Activated CD4-positive, alpha-beta T cell treated with anti-CD3 and anti-CD28 coated beads for 4 hours (primary cell): ENCODE measurements at places on chromosomes 6 and 20.

GRCh38 chr20:57000441-57000968, 265.9 kb downstream of the BMP7 start:
- no peak for DNase-seq

DNA sequence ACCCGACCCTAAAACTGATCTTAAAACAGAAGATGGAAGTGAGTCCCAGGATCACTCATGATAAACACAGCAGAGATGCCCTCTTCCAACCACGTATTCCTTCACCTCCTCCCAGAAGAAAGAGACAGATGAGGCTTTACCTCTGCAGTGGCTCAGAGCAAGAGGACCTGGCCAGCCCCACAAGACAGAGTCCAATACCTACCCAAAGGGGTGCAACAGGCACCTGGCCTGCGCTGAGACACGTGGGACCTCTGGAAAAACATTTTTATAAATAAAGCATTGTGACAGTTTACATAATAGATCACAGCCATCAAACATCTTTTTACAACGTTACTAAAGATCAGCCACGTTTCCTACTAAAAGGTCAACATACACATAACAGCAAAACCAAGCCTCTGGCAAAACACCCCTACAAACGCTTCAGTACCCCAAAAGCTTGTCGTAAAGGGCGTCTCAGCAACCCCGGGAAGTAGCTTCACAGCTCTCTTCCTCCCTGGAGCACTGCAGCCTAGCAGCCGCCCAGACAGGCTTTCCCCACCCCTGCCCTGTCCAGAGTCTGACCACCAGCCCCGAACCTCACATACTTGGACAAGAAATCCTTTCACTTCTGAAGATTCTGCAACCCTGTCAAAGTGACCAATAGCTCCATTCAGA, 2.9 kb downstream of the TAF4 start:
- no peak for DNase-seq

DNA sequence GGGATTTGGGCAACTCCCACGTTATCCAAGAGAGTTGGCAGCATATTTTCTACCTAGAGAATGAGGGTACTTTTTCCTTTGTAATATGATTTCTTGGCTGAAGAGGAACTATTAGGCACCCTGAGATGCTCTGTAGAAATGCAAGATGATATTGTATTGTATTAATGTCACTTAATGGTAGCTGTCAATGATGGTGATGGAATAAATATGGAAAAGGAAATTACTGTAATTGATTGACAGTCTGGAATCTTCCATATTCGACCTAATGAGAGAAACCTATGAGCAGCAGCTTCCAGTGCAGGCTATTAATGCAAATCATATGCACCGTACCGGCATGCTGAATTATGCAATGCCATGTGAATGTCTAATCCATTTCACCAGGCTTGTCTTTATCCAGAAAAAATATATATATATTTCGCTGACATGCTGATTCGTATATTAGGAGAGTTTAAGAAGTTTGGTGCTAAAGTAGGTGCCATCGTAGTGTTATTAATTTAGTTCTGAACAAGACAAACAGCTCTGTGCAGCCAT, 494.2 kb upstream of the JARID2 start:
- no peak for DNase-seq

DNA sequence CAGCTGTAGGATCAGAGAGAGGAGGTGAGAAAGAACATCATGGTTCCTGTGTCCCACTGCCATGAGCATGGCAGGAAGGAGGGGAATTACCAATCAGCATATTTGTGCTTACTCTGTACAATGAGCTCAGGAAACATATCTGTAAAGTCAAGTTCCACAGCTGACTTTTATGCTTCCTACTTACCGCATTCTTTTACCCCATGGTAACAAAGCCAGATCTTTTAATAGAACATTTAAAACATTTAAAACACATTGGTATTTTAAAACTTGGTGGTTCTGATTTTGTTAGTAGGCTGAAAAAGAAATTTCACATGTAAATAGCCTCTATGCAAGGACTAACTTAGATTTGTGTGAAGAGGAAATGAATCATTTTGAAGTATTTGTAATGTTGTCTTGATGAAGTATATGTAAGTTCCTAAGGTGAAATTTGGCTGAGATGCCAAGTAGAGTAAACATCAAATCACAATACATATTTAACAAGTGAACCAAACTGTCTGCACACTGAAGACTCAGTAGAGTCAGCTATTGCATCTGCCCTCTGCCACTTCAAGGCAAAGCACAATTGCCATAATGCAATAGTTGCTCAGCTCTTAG, 114.7 kb downstream of the GJA10 start:
- DNase-seq: no peak

GRCh38 chr20:57701090-57701489, 8.7 kb downstream of the PMEPA1 start:
- DNase-seq: no peak

DNA sequence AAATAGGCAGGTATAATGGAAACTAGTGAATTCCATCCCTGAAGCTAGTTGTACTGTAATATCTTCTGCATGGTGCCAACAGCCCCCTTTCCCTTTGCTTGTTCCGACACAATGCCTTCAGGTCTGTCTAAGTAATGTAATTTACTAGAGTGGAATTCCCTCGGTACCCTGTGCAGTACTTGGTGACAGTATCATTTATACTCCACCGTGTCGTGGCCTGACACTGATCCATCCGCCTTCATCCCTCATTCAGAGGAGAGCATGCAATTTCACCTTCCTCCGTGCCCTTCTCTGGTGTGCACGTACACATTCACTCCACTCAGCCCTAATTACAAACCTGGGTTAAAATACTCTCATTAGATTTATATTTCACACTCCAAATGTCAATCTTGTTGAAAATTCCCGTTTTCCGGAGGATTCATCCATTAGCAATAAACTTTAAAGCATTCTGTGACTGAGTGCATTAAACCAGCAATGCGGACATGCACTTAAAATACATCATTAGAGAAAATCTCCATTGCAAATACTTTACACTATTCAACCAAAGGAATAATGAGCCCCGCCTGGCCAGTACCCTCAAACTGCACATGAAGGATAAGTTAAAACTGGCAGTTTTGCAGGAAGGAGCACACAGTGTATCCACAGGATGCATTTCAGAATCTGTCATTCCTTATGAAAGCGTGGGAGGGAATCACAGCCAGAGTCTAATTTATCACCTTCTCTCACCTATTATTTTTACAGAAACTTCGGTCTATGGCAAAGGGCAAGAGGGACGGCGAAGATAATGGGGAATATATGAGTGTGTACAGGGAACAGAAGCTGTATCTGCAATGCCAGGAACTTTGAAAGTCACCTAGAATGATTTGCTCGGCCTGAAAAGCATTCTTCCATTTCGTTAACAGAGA, 182.5 kb downstream of the GJA10 start:
- no peak for DNase-seq

DNA sequence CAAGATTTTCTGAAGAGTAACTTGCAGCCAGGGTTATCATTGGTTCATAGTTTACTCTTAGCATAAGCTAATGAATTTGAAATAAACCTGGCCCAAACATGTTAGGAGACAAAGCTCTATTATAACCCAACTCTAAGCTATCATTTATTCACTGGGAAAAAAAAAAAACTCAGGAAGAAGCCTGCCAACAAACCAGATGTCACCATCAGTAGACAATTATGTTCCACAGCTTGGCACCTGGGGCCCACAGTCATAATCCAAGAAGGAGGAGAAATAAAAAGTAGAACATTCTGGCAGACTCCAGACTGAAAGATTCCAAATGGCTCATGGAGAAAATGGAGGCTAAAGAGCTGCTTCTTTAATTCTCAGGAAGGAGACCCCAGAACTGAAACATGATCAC, 100.0 kb upstream of the CNR1 start:
- no peak for DNase-seq

DNA sequence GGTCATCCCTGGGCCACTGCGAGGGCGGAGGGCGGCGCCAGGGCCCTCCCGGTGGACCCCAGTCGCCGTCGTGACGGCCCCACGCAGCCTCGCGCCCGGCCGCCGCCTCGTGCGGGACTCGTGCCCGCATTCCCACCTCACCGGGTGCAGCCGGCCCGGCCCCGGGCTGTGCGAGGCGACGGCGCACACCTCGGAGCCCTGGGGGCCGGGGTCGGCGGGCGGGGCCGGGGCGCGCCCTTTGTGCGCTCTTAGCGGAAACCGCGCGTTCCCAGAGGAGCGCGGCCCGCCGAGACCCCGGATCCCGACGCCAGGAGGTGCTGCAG, 5.5 kb upstream of the DLL1 start:
- no peak for DNase-seq

DNA sequence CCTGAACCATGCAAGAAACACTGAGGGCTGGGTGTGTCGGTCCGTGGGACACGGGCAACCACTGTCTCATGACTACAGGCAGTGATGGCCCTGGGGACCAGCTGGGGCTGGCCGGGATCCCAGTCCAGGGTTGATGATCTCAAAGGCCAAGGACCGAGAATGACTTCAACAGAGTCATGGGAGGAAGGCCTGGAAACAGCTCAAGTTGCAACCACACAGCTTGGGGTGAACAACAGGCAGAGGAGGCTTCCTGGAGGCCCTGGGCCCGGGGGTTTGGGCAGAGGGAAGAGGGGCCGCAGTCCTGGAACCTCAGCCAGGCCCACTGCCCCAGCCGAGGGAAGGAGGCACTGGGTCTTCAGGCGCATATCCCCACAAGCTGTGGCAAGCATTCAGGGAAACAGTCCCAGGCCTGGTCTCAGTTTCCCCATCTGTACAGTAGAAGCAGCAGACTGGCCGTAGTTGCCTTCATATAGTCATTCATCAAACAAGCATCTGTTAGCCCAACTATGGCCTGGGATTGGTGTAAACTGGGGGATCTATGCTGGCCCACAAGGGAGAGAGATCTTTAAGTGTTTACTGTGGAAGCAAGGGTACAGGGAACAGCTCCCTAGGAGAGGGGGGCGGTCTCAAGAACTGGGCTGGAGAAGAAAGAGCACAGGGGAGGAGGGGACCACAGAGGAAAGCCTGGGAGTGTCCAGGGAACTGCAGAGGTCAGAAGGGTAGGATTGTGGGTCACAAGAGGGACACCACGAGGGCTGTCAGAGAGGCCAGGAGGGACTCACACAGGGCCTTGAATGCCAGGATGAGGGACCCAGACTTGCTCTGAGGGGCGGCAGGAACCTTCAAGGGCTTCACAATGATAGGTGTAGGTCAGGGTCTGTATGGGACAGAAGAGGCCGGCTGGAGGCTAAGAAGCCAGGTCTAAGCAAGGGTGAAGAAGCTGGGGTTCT, 2.1 kb downstream of the MYL9 start:
- DNase-seq: no peak

DNA sequence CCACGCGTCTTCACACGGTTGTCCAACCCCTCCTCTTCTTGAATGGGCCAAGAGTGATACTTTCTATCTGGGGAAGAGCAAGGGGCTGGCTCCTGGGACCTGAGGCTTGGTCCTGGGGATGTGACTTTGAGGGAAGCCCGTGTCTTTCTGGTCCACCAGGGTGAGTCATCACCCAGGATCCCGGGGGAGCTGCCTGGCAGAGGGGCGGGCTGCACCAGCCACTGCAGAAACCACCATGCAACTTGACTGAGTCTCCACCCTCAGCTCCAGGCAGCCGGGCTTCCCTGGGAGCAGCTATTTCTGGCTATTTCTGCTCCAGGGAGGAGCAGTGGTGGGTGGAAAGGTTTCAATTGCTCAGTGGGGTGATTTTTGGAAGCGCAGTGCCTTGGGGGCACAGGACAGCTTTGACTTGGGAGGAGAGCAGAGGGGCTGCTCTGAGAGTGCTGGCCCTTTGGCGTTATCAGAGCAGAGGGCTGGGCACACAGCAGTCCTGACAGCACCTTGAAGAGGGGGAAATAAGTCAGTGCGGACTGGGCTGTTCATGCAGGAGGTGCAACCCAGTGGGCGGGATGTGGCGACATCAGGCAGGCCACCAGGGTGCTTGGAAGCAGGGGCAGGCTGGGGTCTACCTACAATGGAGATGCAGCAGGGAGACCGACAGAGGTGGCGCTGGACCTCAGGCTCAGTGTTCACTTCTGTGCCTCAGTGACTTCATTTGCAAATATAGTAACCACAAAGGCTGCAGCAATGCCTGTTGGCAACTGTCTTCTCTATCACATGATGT, 45.1 kb upstream of the FAM83D start:
- DNase-seq: no peak

DNA sequence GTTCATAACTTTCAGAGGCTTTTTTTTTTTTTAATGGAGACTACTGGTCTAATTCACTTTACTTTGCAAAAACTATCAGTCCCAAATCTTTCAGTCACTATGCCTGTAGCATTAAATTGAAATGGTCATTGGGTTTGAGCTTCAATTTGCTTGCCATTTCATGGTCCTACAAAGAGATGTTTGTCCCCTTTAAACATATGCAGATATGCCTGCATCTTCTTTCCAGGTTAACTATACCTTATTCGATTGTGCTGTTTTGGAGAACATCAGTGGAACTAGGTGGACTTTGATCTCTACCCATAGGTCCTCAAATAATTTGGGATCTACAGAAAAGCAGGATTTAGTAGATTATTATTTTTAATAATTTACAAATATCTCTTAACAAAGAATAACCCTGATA, 4.6 kb downstream of the POU3F2 start:
- DNase-seq: no peak

- DNase-seq: no peak
Measured at GRCh38 chr20:34977365-34978091, 21.9 kb downstream of the MYH7B start.

GRCh38 chr6:25883991-25884390, 9.9 kb upstream of the SLC17A3 start:
- DNase-seq: no peak

DNA sequence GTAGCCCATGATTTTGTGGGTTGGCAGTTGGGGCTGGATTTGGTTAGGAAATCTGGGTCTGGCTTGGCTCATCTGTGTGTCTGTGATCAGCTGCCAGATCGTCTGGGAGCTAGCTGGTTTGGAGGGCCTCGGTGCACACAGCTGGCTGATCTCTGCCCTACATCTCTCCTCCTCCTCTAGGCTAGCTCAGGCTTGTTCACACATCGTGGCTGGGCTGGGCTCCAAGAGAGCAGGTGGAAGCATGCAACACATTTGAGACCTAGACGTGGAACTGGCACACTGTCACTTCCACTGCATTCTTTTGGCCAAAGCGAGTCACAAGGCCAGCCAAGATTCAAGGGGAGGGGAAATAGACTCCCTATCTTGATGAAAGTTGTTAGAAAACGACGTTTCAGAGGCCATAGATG, 15.9 kb downstream of the NDUFAF5 start:
- DNase-seq: no peak

GRCh38 chr6:128443553-128443952, 76.8 kb downstream of the PTPRK start:
- DNase-seq: no peak

DNA sequence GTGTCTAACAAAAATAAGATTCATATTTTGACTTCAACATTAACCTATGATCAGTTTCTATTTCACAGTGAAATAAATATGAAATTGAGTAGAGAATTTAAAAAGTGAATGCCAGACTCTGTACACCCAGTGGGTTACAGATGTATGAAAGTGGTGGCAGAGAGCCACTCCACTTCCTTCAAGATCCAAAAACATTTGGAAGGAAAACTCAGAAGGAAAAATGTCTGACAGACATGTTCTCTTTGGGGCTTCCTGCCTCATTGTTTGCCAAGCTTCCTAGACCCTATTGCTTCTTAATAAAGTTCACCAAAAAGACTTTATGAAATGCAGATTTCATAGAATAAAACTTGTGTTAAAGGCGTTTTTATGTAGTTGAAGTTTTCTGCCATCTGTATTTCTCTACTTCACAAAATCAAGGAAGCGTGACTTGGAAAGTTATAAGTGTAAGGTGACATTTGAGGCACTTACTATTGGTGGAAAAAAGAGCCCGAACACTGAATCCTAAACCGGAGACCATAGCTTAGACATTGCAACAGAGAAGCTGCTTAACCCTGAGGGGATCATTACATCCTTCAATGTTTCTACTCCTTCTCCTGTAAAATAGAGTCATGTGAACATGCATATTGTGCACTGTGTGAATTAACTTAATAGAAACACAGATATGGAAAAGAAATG, 12.8 kb downstream of the HMGCLL1 start:
- no peak for DNase-seq
